Spinal cord (tissue), 10 donors: ENCODE measurements at places on chromosomes 1 and 21.

DNA sequence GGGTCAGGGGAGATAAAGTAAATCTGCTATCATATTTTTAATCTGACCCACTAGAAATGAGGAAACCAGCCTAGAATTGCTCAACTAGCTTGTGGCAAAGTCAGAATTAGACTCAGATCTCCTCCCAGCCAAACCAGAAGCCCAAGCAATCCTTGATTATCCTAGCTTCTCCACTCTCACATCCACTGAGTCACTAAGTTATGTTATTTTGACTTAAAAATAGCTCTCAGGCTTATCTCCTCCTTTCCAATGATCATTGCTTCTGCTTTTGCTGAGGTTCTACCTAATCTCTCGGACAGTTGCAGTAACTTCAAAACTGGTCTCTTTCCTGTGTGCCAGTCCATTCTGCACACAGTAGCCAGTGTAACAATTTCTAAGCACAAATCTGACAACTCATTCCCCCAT lies 22.9 kb downstream of the OVAAL start:
- DNase-seq = no peak

DNA sequence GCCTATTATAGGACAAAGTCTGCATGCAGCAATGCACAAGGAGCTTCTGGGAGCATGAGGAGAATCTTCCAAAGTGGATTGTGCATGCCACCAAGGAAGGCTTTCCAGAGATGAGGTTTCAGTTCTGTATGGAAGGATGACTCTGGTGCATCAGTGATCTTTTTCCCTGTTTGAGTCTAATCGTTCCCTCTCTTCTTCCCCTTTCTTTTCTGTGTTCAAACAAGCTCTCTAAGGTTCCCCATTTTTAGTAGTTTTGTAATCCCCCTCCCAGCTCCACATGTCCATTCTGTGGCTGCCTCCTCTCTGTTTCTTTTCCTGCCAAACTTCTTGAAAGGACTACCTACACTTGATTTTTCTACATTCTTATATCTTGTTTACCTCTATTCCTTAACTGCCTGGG lies 43.3 kb upstream of the USP25 start:
- DNase-seq = no peak

DNA sequence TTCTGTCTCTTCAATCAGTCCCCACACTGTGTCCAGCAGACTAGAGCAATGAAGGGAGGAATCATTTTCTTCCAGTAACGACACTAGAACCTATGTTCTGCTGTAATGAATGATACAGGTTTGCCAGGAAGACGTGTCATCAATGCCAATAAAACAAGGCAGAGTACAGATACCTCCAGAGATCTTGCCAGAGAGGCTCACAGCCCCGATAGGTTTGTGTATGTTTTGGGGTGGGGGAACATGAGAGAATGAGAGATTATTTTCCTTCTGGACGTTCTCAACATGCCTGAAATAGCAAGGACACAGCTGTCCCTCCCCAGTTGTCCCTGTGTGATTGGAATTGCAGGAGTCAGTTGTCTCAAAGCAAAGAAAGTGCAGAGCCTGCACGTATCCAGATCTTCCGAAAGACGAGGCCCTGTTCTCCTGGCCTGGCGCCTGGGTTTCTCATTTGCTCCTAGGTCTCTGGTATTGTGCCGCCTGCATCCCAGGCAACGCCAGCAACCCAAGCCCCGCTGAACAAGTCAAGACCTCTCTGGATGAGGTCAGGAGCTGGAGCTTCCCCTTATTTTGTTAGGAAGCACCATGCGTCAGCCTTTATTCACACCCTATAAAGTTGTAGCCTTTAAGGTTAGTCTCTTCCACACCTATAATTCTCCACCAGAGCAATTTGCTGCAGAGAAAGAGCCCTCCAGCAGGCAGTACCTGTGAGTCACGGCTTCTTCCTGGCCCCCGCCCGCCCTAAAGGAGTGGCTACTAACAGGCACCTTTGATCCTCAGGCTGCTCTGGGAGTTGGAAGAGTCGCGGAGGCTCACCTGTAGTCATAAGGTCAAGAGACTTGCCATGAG lies 130.5 kb downstream of the TOMM20 start:
- peak; percentile 70 for DNase-seq

- DNase-seq = no peak
Observed at GRCh38 chr1:115953180-115953579, 23.1 kb upstream of the SLC22A15 start.

- DNase-seq = no peak
Observed at GRCh38 chr1:50985094-50985493, 15.0 kb downstream of the CDKN2C start.

GRCh38 chr21:25871566-25871965 lies 136.8 kb downstream of the GABPA start:
- no peak for DNase-seq

DNA sequence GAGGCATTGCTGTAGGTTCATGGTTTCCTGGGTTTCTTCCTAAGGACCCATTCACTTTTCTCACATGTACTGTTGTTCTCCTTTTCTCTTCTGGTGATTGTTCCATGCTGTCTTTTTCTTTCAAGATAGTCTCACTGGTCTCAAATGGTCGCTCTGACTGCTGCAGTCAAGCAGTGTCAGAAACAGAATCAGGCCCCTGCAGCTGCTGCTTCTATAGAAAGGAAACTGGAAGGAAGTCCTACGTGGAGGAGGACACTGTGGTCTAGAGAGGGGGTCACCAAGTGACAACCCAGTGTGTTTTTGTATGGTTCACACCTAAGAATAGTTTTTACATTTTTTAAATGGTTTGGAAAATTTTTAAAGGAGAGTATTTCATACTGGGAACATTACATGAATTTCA lies 2.4 kb downstream of the NECAP2 start:
- DNase-seq = no peak

DNA sequence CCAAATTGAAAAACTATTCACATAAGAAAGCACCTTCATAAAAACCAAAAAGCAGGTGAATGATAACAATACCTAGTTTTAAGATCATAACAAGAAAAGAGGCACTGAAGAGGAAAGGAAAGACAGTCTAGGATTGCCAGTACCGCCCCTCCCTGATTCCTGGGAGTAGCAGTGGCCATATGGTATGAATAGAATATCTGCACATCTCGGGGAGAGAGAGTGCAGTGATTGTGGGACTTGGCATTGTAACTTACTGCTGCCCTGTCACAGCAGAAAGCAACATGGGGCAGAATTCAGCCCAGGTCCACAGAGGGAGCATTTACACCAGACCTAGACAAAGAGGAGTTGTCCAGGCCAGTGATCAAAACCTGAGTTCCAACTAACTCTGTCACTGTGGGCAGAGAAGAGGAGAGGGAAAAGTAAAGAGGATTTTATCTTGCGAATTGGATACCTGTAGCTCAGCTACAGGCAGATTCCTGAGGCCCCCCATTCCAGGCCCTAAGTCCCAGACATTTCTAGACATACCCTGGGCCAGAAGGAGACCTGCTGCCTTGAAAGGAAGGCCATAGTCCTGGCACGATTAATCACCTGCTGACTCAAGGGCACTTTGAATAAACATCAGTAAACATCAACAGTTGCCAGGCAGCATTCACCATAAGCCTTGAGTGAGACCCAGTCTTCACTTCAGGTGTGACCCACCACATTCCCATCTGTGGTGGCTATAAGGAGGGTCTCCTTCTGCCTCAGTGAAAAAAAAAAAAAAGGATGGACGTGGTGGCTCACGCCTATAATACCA lies 397.5 kb downstream of the TGFB2 start:
- DNase-seq = no peak

- no peak for DNase-seq
Observed at GRCh38 chr1:14205066-14205465, 393.4 kb upstream of the KAZN start.
